ENCODE measurements at places on chromosomes 6 and 20. TPM values are rescaled to one million over a fixed set of nuclear protein-coding genes. Genes with fewer than 3 reads are reported as not detected.

DNA sequence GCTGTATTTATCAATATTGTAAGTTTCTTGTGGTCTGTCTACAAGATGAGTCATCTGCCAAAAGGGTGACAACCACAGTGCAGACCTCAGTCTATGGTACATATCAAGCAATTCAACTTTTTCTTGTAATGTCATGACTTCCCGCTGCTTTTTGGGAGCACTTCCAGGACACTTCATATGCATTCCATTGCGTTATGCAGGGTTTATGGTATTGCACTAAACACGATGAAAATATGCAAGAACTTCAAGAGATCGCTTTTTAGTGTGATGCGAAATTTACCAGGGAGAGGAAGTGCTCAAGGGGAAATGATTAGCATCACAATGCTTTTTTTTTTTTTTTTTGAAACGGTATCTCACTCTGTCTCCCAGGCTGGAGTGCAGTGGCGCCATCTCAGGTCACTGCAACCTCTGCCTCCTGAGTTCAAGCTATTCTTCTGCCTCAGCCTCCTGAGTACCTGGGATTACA is 166.5 kb downstream of the TFAP2A start:
- no peak for DNase-seq

- no peak for DNase-seq
Measured at GRCh38 chr20:23269954-23270353, 80.6 kb upstream of the NXT1 start.

Gene TSPYL1
- 89.0 TPM for total RNA-seq

Gene CARMIL1
- 16.8 TPM for total RNA-seq

DNA sequence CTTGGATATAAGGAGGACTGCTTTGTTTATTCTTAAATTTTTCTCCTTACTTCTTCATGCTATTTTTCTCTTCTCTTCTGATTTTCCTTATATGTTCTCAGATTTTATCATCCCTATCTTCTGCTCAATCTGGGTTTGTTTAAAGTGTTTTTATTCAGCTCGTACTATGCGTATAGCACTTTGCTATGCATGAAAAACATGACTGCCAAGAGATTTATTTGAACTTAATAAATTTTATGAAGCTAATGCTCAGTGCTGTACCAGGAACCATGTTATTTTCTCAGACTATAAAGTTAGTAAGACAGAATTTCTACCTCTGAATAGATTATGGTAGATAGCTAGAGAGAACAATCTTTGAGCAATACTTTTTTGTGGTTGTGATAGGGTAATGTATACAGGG is 305.9 kb downstream of the LAMA2 start:
- DNase-seq, result no peak

DNA sequence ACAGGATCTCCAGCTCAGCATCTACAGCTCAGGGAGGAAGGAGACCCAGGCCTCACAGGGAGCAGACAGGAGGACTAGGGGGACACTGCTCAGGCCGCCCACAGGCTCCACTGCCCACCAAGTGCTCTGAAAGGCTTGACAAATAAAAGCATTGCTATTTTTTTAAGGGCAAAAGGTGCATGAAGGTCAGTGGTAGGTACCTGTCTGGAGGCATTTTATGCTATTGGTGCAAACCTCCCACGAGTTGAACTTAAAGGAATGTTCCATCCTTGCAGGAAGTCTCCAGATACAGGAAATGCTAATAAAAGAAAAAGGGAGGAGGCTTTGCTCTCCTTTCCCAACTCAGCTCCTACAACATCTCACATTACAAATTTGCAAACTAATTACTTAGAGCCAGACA is 228.1 kb downstream of the FOXC1 start:
- DNase-seq, result no peak

Gene KHDC1L
- not detected for total RNA-seq

DNA sequence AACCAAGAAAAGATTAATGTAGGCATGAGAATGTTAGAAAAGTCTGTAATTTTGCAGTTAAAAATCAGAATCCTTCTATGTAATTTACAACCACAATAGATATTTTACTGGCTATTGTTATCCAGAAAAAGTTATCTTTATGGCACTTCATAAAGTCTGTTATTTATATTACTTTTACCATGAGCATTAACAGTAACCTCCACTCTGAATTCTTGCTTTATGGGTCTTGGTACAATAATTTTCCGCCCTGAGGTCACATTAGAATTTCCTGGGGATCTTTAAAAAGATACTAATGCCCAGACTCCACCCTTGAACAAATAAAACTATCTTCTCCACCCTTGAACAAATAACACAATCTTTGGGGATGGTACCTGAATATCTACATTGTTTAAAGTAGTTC is 9.6 kb downstream of the RSPO3 start:
- DNase-seq, result no peak

Gene ZKSCAN3
- total RNA-seq, result 0.29 TPM

- no peak for DNase-seq
Measured at GRCh38 chr6:49202924-49203536, 260.0 kb downstream of the MMUT start.

Gene CCN6
- not detected for total RNA-seq

DNA sequence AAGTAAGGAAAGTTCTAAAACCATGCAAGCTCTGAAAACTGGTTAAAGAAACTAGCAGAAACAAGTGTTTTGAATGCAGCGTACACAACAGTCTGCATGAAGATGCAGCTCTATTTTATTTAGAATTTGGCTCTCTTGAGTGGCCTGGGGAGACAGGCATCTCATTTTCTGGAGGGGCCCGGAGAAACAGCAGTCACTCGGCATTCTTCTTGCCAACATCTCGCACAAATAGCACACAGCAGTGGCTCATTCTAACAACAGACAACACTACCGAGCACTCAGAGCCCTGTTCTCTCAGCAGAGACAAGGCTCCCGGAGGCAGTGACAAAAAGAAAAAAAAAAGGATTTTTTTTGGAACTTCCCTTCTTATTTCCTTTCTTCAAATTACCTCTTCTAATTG is 108.5 kb upstream of the STMND1 start:
- no peak for DNase-seq

Gene VSX1
- not detected for total RNA-seq

- DNase-seq, result peak; percentile 72
Measured at GRCh38 chr6:138250513-138251247, 32.4 kb upstream of the PBOV1 start.

GRCh38 chr20:62518911-62519310 is 43.1 kb upstream of the GATA5 start:
- DNase-seq, result no peak

- no peak for DNase-seq
Measured at GRCh38 chr6:120899932-120900331, 434.3 kb downstream of the TBC1D32 start.

Gene TTBK1
- 0.14 TPM for total RNA-seq

Gene MEI4
- not detected for total RNA-seq

DNA sequence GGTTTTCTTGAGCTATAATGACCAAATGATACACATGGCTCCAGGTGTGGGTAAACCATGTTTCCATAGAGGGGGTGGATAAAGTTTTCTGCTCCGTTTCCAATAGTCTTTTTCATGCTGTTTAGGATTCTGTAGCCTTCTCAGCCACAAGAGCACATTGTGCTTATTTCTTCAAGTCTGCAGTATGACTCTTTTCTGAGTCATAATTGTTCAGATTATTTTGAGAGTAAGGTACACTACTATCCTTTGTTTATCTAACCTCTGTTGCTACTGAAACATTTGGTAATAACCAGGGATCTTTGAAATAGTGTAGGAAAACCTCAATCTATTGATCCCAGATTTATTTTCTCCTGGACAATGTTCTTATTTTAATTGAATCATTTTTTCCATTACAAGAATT is 247.9 kb upstream of the BMP2 start:
- no peak for DNase-seq

Gene TSBP1
- not detected for total RNA-seq

GRCh38 chr6:150413781-150414281 is 45.0 kb downstream of the IYD start:
- DNase-seq, result no peak

Gene HLA-C
- 409 TPM for total RNA-seq

Gene ISM1
- total RNA-seq, result 2.3 TPM

GRCh38 chr6:56292505-56293181 is 45.3 kb upstream of the COL21A1 start:
- DNase-seq, result no peak

Gene FAM209B
- total RNA-seq, result 0.79 TPM

Gene SYCP2L
- 4.9 TPM for total RNA-seq

GRCh38 chr6:156345700-156346099 is 431.5 kb upstream of the ARID1B start:
- no peak for DNase-seq

DNA sequence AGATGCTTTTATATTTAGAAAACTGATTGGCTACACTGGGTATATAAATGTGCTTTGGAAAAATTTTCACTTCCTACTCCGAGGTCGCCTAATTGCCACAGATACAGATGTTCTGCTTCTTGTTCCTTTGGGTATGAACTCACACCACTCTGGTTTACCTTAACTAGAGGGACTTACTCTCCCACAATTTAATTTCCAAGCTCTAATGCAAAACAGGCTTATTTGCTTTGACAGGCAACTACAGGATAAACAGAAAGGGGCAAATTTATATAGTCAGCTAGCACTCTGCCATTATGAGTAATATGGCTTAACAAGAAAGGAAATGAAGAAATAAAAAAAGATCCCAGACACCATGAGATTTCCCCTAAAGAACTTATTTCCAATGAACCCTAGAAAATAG is 156.9 kb upstream of the ZFP64 start:
- no peak for DNase-seq

GRCh38 chr6:9292975-9293374 is 857.6 kb upstream of the SLC35B3 start:
- no peak for DNase-seq

DNA sequence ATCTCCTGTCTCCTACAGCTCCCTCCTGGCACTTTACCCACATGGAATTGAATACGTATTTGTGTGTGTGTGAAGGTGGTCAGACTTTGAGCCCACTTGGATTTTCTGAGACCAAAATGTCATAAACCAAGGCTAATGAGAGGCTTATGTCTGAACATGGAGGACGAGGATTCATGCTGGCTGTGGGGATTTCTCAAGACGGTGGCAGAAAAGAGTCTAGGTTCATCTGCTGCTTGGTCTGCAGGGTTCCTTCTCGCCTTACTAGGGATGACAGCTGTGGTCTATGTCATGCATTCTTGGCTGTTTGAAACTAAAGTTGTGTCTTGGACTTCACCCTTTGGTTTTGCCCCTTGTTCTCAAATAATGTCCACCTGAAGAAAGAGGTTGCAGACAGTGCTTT is 58.6 kb downstream of the FAM120B start:
- no peak for DNase-seq

Gene FKBP1C
- not detected for total RNA-seq

DNA sequence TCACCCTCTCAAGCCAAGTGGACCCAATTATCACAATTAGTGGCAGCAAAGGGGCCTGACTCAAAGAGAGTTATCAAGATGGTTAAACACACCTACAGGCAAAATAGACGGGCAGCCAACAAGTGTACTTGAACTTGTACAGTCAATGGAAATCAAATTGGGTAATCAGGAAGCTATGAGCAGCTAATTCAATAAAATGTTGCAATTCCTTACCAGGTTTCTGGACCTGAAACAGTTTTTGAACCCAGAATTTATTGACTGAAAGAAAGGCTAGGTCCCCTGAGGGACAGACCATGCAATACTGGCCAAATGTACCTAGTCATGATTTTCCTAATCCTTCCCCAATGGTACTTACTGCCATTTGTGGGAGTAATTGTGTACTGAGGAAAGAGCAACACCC is 679.8 kb downstream of the EPM2A start:
- DNase-seq, result no peak

- DNase-seq, result no peak
Measured at GRCh38 chr6:46549155-46549554, 57.9 kb upstream of the RCAN2 start.

GRCh38 chr6:156189714-156190113 is 587.5 kb upstream of the ARID1B start:
- DNase-seq, result no peak

DNA sequence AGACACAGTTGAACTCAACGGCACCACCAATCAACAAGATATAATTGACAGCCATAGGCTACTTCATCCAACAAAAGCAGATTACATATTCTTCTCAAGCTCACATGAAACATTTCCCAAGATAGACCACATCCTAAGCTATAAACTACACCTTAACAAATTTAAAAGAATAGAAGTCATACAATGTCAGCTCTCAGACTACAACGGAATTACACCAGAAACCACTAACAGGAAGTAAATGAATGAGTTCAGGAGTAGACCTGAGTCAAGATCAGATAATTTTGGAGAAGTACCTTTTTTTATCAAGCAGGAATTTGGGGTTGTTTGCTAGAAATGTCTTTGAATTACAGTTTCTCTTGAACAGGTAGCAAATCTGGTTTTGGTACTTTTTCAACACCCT is 237.8 kb downstream of the TBX18 start:
- no peak for DNase-seq

Gene PLN
- total RNA-seq, result 140 TPM

Gene GPR6
- not detected for total RNA-seq

Gene TMEM151B
- 0.09 TPM for total RNA-seq

GRCh38 chr6:16403831-16404230 is 165.4 kb downstream of the GMPR start:
- no peak for DNase-seq

DNA sequence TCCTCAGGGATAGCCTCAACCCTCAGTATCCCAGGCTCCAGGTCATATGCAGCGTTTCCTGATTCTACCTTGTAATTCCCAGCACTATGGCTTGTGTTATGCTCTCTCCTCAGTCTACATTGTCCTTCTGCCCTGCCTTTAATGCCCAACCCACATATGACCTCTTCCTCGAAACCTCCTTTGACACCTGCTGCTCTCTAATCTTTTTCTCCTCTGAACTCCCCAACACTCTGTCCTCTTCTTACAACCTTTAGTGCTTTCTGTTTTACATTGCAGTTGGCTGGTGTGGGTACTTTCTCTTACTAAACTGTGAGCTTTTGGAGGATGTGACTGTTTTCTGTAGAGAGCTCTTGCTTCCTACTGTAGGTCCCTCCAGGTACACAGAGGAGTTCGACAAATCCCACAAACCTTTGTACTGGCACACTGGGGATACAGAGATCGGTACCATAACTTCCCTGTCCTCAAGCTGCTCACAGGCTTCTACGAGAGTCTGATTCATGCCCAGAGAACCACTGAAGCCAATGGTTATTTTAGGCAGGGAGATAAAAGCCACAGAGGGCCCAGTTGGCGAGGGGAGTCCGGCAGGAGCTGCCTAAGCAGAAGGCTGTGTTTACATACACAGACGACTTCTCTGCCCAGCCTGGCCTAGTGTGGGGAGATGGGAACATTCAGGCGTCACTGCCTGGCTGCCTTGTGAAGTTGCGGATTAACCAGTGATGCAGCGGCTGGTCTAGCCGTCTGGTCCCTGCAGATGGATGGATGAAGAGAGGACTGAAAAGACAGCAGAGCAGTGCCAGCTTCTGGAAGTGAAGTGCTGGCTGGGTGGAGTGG is 8.4 kb upstream of the EPB41L1 start:
- no peak for DNase-seq

Gene OR12D3
- total RNA-seq, result not detected

Gene BFSP1
- total RNA-seq, result 5.1 TPM

DNA sequence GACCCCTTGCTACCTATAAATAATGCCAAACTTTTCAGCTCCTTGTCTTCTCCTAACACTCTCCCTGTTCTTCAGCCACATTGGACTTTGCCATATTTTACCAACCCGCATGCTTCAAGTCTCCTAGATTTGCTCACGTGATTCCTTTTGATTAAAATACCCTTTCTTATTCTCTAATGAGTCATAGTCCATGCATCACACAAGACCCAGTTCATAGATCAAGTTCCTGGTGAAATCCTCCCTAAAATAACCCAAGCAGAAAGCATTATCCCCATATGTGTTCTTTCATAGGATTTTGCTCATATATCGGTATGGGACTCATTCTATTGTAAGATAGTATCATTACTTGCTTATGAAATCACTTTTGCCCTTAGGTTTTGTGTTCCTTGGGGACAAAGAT is 108.9 kb upstream of the STXBP5 start:
- DNase-seq, result no peak

- DNase-seq, result peak; percentile 18
Measured at GRCh38 chr20:50353289-50353961, 156.8 kb upstream of the PTPN1 start.

Gene HTR1E
- not detected for total RNA-seq
